ENCODE measurements at places on chromosomes 5 and 9.

DNA sequence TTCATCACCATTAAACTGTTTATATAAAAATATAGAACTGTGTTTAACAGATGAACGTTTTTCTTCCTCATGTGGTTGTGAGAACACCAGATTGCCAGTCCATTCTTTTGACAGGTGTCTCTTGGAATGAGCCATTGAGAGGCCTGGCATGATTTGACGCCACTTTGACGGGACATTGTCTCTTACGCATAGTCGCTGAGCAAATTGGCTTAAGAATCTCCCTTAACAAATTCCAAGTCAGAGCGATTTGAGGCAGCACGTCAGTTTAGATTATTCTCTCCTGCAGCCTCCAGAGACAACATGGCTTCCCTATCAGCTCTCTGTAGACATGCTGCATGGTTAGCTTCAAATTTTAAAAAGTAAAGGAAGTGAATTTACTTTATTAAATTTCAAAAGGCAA, 510.7 kb upstream of the ACO1 start:
- DNase-seq = no peak

DNA sequence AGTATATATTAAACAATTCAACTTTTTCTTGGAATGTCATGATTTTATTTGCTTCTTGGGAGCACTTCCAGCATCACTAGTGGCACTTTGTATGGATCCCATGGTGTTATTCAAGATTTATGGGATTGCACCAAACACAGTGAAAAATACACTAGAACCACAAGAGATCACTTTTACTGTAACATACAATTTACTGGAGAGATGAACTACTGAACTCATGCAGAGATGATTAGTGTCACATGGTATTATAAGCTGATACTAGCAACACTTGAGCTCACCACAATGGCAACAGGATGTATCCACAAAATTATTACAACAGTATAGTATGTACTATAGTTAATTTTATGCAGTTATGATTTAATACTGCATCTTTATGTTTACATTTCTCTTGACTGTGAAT, 16.3 kb upstream of the SLC36A2 start:
- DNase-seq = no peak

DNA sequence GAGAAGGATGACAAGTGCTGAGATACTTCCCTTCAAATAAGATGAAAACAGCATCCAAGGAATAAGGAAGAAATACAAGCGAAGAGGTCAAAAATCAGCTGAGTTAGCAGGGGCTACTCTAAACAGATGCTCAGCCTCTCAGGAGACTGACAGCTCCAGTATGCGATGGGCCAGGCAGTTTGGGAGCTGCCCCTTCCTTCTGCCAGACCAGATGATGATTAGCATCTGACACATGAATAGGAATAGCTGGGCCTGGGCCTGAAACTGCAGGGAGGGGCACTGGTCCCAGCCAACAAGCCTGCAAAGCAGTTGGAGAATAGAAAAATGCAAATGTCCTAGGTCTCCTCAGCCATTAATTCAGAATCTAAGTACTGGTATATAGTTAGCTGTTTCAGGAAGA, 13.1 kb upstream of the MAP3K1 start:
- DNase-seq = no peak

- DNase-seq = no peak
Observed at GRCh38 chr5:143311955-143312354, 91.5 kb downstream of the NR3C1 start.

DNA sequence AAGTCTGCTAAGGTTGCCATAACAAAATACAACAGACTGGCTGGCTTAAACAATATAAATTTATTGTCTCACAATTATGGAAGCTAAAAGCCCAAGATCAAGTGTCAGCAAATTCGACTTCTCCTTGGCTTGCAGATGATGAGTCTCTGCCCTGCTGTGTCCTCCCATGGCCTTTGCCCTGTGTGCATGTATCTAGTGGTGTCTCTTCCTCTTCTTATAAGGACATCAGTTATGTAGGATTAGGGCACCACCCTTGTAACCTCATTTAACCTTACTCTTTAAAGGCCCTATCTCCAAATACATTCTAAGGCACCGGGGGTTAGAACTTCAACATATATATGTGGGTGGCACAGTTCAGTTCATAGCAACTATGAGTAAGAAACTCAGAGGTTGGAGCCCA, 157.9 kb upstream of the RASA1 start:
- DNase-seq = no peak

DNA sequence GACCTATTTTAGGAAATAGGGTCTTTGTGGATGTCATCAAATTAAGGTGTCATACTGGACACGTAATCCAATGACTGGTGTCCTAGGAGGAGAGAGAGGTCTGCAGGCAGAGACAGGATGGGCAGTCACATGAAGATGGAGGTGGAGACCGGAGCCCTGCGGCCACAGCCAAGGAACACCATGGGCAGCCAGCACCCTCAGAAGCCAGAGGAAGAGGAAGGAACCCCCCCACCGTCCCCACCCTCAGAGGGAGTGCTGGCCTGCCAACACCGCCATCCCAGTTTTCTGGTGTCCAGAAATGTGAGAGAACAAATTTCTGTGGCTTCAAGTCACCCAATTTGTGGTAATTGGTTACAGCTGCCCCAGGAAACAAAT, 88.3 kb downstream of the NSUN2 start:
- DNase-seq = no peak

- DNase-seq = no peak
Observed at GRCh38 chr9:79477241-79477840, 94.4 kb upstream of the TLE4 start.

- no peak for DNase-seq
Observed at GRCh38 chr5:129904667-129905472, 605 bp downstream of the CHSY3 start.

DNA sequence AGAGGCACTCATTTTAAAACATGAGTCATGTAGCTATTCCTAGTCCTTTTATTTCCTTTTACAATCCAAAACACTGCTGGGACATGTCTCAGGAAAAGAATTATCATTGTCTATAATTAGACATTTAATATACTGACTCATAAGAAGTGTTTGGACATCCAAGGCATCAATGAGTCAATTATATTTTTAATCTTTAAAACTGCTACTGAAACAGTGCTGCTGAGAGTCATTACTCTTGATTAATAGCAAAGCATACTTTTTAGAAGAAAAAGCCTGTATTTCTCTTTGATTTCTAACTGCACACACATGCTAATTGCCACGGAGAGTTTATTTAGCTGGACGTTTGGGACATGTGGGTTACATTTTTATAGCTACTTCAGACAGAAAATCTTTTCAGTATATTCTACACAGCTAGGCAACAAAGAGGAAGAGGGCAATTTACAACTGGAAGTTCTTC, 1249.0 kb upstream of the CDH18 start:
- no peak for DNase-seq

DNA sequence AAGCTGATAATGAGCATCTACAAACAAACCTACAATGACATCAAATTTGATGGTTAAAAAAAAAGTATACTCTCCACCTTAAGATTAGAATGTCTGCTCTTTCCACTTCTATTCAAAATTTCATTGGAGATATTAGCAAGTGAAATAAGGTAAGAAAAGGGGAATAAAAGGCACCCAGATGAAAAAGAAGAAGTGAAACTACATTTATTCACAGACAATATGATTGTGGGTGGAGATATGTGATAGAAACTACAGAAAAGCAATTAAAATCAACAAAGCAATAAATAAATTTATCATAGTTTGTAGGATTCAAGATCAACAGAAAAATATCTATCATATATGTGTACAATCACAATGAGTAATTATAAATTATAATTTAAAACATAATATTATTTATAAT, 395.1 kb upstream of the CCNH start:
- no peak for DNase-seq

DNA sequence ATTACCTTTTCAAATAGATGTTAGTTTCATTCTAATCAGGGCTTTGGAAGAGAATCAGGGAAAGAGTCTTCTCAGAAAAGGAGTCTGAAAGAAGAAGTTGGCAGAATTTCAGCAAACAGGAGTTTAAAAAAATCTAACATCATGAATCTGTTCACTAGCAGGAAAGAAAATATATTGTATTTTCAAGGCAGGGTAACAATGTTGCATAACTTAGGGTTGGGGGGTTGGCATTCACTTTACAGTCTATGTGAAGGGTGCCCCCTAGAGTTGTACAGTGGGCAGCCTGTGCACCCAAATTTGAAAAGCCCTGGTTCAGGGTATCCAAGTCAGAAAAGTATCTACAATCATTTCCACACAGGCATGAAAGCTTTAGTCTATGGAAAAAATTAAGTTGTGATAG, 348.4 kb upstream of the SLC30A5 start:
- no peak for DNase-seq

DNA sequence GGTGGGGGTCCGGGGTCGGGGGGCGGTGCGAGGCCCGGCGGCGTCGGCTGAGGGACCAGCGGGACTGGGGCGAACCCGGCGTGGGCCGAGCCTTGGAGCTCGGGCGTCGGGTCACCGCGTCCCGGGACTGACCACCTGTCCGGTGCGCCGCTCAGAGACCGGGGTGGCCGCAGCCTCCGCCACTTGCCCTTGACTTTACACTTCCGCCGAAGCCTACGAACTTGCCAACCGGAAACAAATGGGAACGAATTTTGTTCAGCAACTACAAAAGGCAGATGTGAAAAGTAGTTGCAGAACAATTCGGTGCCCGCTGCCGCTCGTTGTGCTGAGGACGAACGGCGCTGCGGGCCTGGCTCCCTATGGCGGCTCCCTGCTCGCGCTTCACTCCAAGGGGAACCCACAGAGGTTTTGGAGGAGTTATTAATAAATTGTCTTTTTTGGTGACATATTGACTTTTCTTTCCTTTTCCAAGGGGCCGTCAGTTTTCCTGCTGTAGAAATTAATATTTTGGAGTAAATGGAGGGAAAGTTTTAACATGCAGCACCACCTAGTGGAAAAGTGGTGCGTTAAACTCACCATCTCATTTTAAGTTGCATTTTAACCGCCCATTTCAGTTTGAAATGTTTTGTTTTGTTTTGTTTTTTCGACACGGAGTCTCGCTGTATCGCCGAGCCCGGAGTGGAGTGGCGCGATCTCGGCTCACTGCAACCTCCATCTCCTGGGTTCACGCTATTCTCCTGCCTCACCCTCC, 490 bp downstream of the PCBD2 start:
- peak; percentile 73 for DNase-seq

- DNase-seq = no peak
Observed at GRCh38 chr5:74289691-74290090, 350.8 kb downstream of the ENC1 start.

DNA sequence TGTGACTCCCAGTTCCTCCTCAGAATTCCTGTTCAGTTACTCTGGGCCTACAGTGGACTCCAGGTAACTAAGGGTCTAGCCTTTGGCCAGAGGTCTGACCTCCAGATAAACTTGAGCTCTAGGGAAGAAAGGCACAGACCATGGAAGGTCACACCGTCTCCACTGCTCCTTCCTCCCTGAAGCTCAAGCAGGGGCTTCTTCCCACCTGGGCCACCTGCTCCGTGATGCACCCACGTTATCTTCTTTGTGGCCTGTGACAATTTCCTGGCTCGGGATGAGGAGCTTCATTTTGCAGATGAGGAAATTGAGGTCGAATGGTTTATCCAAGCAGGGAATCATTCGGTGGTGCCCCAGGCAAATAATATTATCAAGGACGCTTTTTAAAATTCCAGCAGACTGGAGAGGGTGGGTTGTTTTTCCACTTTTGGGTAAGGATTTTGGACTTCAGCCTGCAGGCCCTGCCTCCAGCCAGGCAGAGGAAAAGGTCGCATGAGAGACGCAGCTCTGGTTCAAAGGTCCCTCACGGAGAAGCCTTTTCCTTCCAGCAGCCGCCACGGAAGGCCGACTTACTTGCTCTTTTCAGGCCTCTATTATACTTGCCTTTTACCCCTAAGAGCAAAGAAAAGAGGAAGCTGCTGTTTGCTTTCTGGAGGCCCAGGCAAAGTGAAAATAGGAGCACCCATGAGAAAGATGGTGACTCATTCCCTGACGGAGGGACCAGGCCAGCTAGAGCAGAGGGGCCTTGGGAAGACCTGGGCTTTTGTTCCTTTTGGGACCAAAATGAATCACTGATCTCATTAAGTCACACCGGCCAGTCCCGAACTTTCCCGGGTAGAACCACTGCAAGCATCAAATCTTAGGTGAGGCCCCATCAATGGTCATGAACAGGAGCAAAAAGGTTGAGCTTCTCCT, 22.8 kb upstream of the DUSP1 start:
- DNase-seq = no peak

DNA sequence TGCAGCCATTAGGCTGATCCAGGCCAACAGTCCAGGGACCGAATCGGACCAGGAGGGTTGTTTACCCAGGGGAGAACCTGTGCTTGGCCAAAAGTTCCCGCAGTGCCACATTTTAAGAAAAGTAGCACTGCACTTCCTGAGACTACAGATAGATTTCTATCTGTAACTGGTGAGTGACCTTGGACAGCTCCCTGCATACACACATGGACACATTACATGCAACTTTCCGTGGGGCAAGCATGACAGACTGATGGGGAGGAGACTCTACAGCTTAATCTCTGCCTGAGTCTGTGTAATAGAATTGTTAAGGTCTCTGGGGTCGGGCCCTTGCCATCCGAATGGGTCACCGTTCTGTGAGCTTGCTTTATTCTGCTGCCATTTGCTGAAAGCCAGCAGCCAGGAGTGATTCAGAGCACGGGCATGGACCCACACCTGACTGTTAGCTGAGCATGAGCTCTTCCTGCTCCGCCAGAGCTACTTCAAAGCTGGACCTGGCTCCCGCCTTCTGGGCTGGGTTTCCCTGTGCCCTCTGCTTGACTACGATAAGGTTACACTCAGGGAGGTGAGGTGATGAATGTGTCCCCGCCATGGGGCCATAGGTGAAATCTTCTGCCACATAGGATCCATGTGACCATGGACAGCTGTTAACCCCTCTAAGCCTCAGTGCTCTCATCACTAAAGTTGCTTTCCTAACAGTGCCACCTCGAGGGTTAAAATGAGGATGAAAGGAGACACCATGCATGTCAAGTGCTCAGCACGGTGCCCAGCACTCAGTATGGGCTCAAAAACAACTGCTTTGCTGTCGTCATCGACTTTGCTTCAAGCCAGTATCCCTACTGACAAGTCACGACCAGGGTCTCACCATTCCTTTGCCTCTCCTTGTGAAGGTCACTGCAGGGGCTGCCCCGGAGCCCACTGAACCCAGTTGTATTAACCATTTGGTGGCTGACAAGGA, 200.0 kb downstream of the MELK start:
- DNase-seq = no peak

Measured in activated T-cell treated with anti-CD3 and anti-CD28 coated beads, Interleukin-2, amount 50 U/mL, for 1 hour (primary cell).